ENCODE measurements at places on chromosomes 2 and 18. TPM values are rescaled to one million over a fixed set of nuclear protein-coding genes. Genes with fewer than 3 reads are reported as not detected.

Gene SIGLEC15
- total RNA-seq: not detected

Gene ZNF512
- total RNA-seq: 12.2 TPM

Gene IL36G
- not detected for total RNA-seq

Gene PLEKHB2
- total RNA-seq: 86.5 TPM

Gene QPCT
- 21.2 TPM for total RNA-seq

Gene GALR1
- not detected for total RNA-seq

Gene GKN2
- total RNA-seq: 3.5 TPM

Gene RAB27B
- total RNA-seq: 9.0 TPM

Gene PSMA8
- total RNA-seq: not detected

Gene STEAP3
- 62.4 TPM for total RNA-seq

Gene GTF2A1L
- total RNA-seq: not detected

Gene OSR1
- 6.3 TPM for total RNA-seq

Gene ACOXL
- not detected for total RNA-seq

Gene BOLL
- not detected for total RNA-seq

Gene MYL1
- total RNA-seq: not detected

Gene TOGARAM2
- total RNA-seq: 0.16 TPM

Gene STPG4
- total RNA-seq: not detected

Gene TMEM17
- total RNA-seq: 4.3 TPM

Gene FEV
- not detected for total RNA-seq

Gene FOXD4L1
- total RNA-seq: 0.24 TPM

Gene FBXO36
- total RNA-seq: 1.4 TPM

Gene RNF152
- total RNA-seq: 0.02 TPM

Gene CCDC141
- not detected for total RNA-seq

Gene SLC4A3
- 2.0 TPM for total RNA-seq

Gene PPP1R1C
- total RNA-seq: 1.9 TPM

Gene NEMP2
- 8.6 TPM for total RNA-seq

Gene CAPG
- total RNA-seq: 86.9 TPM

Gene CPO
- total RNA-seq: not detected

Gene IL37
- total RNA-seq: not detected

Gene COBLL1
- 4.5 TPM for total RNA-seq

Gene TMEM178A
- total RNA-seq: 0.29 TPM

Gene TCF4
- 1.5 TPM for total RNA-seq

Gene DNER
- 11.1 TPM for total RNA-seq

Gene ABCB11
- total RNA-seq: 0.03 TPM

Gene RPRM
- not detected for total RNA-seq

Gene DSEL
- 0.39 TPM for total RNA-seq

Gene CROCC2
- not detected for total RNA-seq

Gene EPB41L3
- total RNA-seq: 0.18 TPM

Gene CD28
- total RNA-seq: not detected

Gene NCKAP5
- total RNA-seq: 1.2 TPM

Gene EFR3B
- total RNA-seq: 12.3 TPM

Gene LIPG
- 0.34 TPM for total RNA-seq

Gene CFC1
- not detected for total RNA-seq

Gene DSG4
- not detected for total RNA-seq

Gene ATF2
- 18.4 TPM for total RNA-seq

Gene HTR2B
- 0.06 TPM for total RNA-seq

Gene SAG
- not detected for total RNA-seq

Gene MC2R
- not detected for total RNA-seq

Gene LCT
- total RNA-seq: 0.03 TPM
